ENCODE measurements at places on chromosomes 1 and 21. TPM values are rescaled to one million over a fixed set of nuclear protein-coding genes. Genes with fewer than 3 reads are reported as not detected.

GRCh38 chr1:228099331-228099732, 3.8 kb downstream of the C1orf35 start:
- DNase-seq = no peak

Gene ODF2L
- 38.8 TPM for total RNA-seq

DNA sequence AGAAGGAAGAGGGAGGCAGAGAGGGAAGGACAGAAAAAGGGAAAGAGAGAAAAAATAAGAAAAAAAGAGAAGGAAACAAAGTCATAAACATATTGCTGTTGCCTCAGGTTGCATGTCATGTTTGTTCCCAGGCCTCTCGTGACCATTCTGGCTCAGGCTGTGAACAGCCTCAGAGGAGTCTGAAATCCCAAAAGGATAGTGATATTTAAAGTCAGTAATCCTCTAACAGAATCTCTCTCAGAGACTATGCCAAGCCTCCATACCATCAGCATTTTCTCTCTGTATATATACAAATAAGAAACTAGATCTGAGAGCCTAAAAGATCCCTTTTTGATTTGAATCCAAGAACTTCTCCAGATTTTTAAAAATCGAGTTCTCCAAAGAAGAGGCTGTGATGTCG, 35.2 kb downstream of the GORAB start:
- DNase-seq = no peak

DNA sequence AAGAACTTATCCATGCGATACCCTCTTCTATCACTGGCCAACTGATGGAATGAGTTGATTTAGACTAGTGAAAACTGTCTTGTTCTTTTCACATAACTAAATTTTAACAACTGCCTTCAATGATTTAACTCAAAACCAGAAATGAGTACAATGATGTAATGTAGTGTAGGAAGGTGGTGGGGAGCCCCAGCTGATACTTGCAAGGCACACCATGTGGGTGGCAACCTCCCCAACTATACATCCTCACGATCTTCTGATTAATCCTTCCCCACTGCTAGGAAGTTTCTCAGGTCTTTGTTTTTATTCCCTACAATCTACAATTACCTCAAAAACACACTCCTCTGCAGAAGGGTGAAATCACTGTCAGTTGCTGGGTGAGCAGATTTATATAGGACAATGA, 100.7 kb downstream of the KCTD3 start:
- no peak for DNase-seq

DNA sequence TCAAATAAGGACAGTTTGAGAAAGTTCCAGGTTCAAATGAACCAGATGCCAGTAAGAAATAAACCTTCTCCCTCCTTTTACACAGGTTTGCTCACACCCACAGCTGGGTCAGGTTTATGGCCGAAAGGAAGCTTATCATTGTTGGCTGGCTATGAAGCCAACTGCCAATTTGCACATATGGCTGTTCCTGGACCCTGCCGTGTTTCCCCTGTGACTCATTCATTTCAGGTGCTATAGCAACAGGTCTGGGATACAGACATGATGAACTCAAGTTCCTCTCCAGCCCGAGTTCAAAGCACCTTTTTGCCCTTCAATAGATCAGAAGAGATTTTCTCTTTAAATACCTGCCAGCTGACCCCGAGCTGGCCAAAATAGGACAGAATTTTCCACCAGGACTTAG, 134.4 kb upstream of the SMYD2 start:
- no peak for DNase-seq

DNA sequence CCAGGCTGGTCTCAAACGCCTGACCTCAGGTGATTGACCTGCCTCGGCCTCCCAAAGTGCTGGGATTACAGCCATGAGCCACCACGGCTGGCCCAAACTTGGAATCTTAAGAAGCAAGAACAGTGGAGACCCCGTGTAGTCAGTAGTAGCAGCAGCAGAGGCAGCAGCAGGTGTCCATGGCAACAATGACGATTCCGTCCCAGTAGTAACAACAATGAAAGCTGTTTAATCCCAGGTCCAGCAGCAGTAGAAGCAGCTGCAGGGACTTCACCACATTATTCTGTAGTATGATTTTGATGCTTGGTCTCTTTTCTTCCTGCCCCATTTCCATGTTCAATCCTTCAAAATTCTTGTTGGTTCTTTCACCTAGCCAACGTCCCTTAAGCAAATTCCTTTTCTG, 69.6 kb upstream of the KCTD3 start:
- no peak for DNase-seq

- DNase-seq = no peak
Observed at GRCh38 chr1:39900662-39901463, 854 bp downstream of the MYCL start.

Gene KCNE2
- 0.14 TPM for total RNA-seq

DNA sequence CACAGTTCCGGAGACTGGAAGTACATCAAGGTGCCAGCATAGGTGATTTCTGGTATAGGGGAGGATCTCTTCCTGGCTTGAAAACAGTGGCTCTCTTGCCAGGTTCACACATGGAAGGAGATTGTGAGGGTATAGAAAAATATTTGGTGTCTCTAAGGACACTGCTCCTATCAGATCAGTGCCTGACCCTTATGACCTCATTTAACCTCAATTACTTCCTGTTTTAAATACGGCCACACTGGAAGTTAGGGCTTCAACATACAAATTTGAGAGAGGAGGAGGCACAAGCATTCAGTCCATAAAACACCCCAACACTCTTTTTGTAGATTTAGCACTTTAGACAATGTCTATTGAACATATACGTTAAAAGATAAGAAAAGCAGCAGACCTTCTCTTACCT, 37.0 kb downstream of the COL6A1 start:
- DNase-seq = no peak

Gene ETV3L
- total RNA-seq = 0.14 TPM

GRCh38 chr1:92563457-92564216, 76.9 kb upstream of the GFI1 start:
- DNase-seq = no peak

GRCh38 chr1:230972855-230973271, 5.8 kb downstream of the TTC13 start:
- DNase-seq = peak; percentile 74

Gene ITLN2
- 0.38 TPM for total RNA-seq

Gene GBP4
- total RNA-seq = 14.8 TPM

DNA sequence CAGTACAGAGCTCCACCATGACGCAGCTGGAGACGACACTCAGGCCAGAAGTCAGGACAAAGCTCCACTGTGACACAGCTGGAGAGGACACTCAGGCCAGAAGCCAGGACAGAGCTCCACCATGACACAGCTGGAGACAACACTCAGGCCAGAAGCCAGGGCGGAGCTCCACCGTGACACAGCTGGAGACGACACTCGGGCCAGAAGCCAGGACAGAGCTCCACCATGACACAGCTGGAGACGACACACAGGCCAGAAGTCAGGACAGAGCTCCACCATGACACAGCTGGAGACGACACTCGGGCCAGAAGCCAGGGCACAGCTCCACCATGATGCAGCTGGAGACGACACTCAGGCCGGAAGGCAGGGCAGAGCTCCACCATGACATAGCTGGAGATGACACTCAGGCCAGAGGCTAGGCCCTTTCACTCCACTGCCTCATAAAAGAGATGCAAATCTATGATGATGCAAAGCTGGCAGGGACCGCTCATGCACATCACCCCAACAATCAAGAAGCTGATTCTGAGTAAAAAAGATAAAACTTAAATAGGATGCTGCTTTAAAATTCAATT, 13.6 kb upstream of the OR2B11 start:
- DNase-seq = no peak

- DNase-seq = no peak
Observed at GRCh38 chr1:204241050-204241449, 27.3 kb upstream of the GOLT1A start.

DNA sequence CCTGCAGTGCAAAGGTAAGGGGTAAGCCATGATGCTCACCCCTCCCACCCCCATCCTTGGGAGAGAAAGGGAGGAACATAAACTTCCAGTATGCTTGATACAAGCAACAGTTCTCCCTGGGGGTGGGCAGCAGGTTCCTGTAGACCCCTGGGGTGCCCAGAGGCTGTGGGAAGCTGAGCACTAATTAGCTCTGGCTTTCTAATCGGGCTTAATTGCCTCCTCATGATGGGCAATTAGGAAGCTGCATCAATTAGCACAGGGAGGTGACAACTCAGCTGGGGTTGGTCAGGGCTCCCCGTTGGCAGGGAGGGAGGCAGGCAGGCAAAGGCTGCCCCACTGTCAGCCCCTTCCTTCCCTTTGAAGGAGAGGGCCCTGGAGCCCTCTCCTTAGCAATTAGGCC, 15.7 kb upstream of the LMNA start:
- DNase-seq = no peak

- no peak for DNase-seq
Observed at GRCh38 chr21:46099476-46099875, 1.6 kb downstream of the COL6A2 start.

- DNase-seq = no peak
Observed at GRCh38 chr1:16211824-16212223, 628 bp downstream of the ARHGEF19 start.

Gene SLAMF9
- 0.09 TPM for total RNA-seq

- DNase-seq = no peak
Observed at GRCh38 chr1:18957136-18957521, 653 bp upstream of the IFFO2 start.

DNA sequence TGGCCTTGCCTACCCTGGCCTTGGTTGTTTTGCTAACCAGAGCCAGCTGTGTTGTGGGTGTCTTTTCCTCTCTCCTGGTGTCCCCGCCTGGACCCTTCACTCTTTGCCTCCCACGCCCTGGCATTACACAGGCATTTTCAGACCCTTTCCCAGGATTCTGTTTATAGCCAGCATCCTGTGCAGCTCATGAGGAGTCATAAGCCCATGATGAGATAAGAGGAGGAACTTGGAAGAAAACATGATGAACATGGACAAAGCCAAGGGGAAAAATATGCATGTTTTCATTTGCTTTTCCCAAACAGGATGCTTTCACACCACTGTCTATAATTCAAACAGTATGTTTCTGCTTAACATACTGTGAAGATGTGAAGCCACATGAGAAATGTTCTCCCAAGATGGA, 18.7 kb upstream of the WARS2 start:
- no peak for DNase-seq

DNA sequence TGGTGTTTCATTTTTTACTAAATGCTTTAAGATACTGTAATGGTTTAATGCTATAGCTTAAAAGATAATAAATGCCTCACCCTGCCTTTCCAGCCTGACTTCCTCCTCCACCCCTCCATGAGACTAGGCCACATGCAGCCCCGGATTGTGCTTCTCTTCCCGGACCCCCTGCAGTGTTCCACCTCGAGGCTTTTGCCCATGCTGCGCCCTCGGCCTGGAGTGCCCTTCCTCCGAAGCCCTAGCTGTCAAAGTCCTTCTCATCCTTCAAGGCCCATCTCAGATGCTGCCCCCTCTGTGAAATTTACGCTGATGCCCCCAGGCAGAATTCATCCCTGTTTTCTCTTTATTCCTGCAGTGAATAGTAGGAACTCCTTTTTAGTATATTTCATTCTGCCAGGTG, 98.5 kb downstream of the ATP5PO start:
- DNase-seq = no peak

Gene PRPF38B
- 27.3 TPM for total RNA-seq

DNA sequence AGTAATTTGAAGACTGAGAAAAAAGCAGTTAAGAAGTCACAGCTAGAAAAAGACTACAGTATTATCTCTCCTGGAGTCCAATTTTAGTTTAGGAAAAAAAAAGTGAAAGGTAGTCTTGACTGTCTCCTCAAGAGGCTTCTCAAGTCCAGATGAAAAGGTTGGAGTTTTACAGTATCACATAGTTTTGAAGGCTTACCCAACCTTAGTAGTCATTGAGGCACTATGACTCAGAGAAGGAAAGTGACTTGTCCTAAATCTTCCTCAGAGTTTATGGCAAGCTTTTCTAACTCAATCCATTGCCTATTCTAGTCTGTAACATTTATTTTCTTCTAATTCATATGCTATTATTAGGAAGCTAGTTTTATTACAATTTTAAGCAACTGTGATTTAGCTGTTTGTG, 174.9 kb downstream of the DPYD start:
- no peak for DNase-seq

DNA sequence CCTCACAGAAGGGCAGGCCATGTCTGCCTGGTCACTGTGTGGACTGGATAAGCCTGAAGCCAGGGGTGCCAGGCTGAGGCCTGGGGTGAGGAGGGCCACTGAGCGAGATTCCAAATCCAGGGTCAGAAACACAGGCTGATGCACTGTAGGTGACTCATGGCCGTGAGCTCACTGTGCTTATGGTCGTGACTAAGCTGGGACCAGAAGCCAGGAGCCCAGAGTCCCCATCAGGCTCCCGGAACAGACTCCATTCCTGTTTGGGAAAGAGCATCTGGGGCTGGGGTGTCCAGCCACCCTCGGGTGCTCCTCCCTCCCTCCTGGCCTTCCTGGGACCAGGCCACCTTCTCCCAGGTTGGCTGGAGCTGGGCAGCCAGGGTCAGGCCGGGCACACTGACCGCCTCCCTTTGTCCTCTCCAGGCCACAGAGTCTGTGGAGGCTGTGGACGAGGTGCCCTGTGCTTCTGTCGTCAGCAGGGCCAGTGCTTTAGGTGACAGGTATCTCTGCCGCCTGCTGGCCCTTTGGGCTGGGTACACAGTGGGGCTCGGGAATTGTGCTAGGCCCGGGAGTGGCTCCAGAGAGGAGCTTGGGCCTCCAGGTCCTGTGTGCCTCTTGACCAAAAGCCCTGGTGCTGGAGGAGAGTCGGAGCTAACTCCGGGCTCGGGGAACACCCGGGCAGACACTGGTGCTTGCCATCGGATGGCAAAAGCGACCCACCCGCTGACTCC, 36.7 kb downstream of the AJAP1 start:
- DNase-seq = no peak

All from thymus (tissue), 14 donors.